ENCODE measurements at places on chromosomes 12 and 14. TPM values are rescaled to one million over a fixed set of nuclear protein-coding genes. Genes with fewer than 3 reads are reported as not detected.

DNA sequence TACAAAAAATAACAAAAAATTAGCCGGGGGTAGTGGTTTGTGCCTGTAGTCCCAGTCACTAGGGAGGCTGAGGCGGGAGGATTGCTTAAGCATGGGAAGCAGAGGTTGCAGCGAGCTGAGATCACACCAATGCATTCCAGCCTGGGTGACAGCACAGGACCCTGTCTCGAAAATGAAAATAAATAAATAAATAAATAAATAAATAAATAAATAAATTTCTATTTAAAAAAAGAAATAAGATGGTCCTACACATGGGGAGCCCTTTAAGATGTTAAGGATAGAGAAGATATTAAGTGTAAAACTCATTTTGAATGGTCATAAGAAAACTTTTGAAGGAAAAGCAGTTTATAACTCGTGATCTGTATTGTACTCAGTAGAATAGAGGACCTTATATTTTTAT lies 8.2 kb upstream of the MRPL42 start:
- H3K4me1 ChIP-seq = no peaks in the 10 kb centered on the region
- H3K27me3 ChIP-seq = no peaks in the 10 kb centered on the region
- H3K27ac ChIP-seq = no peak overlapping the region
- no peaks in the 10 kb centered on the region for H3K36me3 ChIP-seq
- DNase-seq = no peak
- no peak overlapping the region for H3K4me3 ChIP-seq

DNA sequence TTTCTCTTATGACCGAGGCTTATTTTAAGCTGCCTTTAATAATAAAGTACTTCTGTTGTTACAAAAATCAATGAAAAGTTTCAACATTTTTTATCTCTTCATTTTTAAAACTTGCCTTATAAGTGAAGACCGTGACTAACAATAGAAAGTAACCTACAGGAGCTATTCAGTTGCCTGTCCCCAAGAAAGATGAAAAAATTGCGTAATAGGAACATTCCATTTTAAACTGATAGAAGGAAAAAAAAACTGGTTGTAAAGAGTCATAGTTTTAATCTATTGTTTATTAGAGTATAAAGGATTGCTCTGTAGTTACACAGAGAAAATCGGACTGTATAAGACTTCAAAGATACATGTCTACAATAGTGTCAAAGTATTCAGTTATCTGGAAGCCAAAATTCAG lies 83.3 kb downstream of the DAAM1 start:
- peaks cover 21% of the 10 kb centered on the region for H3K4me1 ChIP-seq

The HCAR2 gene
- total RNA-seq = not detected

- H3K4me1 ChIP-seq = no peaks in the 10 kb centered on the region
- no peak overlapping the region for H3K27ac ChIP-seq
- no peak overlapping the region for H3K4me3 ChIP-seq
- DNase-seq = no peak
- H3K27me3 ChIP-seq = no peaks in the 10 kb centered on the region
- H3K36me3 ChIP-seq = no peaks in the 10 kb centered on the region
Observed at GRCh38 chr14:88272390-88273269, 50.4 kb downstream of the KCNK10 start.

DNA sequence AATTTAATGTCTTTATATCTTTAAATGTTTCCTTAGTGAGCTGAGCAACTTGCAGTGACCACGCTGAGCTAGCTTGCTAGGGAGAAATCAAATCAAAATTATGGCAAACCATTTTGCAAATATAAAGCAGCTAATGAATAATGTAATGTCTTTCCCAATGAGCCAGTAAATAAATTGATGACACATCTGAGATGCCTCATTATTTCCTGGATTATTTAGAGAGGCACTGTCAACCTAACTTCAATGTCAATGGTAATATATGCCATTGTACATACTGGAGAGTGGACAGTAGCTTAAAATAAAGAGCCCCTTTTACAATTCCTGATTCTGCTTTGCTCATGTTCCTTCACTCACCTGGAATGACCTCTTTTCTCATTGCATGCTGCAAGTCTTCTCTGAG lies 182.6 kb downstream of the PHLDA1 start:
- no peak overlapping the region for H3K4me3 ChIP-seq
- no peaks in the 10 kb centered on the region for H3K27me3 ChIP-seq
- DNase-seq = no peak
- no peaks in the 10 kb centered on the region for H3K36me3 ChIP-seq

DNA sequence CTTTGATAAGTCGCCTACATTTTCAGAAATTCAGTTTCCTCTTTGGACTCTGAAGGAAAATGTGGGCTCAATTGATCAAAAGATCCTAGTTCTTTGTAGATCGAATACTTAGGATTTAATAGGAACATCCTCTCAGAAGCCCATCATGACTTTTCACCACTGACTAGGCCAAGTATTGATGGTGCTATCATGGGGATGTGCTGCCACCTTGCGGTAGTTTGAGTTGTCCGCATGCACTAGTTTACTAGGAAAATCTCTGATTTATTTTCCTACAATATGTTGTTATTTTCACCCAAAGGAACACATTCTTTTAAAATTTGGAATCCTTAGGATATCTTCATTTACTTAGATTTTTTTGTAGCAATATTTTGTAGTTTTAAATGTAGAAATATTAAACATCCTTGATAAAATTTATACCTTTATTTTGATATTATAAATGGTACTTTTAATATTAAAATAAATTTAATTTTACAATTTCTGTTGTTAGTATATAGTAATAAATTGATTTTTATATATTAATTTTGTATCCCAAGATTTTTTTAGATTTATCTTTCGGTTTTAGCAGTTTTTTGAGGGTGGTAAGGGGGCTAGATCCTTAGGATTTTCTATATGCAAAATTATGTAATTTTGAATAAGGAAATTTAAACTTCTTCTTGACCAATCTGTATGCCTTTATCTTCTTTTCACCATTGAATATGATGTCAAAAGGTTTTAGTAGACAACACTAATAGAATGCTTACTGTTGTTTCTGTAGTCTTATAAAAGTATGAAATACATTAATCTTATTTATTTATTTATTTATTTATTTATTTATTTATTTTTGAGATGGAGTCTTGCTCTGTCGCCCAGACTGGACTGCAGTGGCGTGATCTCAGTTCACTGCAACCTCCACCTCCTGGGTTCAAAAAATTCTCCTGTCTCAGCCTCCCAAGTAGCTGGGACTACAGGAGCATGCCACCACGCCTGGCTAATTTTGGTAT lies 52.9 kb upstream of the OR9K2 start:
- H3K36me3 ChIP-seq = no peaks in the 10 kb centered on the region
- H3K4me1 ChIP-seq = no peaks in the 10 kb centered on the region
- H3K27me3 ChIP-seq = no peaks in the 10 kb centered on the region
- no peak overlapping the region for H3K4me3 ChIP-seq

- no peak for DNase-seq
- no peaks in the 10 kb centered on the region for H3K27me3 ChIP-seq
- H3K36me3 ChIP-seq = peaks cover 19% of the 10 kb centered on the region
- H3K27ac ChIP-seq = no peak overlapping the region
- H3K4me1 ChIP-seq = no peaks in the 10 kb centered on the region
Observed at GRCh38 chr14:102464846-102465341, 44.7 kb downstream of the ANKRD9 start.

DNA sequence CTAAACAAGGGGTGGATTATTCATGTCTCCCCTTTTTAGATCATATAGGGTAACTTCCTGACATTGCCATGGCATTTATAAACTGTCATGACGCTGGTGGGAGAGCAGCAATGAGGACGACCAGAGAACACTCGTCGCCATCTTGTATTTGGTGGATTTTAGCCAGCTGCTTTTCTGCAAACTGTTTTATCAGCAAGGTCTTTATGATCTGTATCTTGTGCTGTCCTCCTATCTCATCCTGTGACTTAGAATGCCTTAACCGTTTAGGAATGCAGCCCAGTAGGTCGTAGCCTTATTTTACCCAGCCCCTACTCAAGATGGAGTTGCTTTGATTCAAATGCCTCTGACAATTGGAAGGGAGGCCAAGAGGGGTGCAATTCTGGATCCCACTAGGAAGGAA lies 5.8 kb upstream of the CCDC63 start:
- no peak overlapping the region for H3K4me3 ChIP-seq
- no peak overlapping the region for H3K27ac ChIP-seq
- no peak for DNase-seq
- H3K4me1 ChIP-seq = no peaks in the 10 kb centered on the region

- no peaks in the 10 kb centered on the region for H3K27me3 ChIP-seq
- H3K27ac ChIP-seq = no peak overlapping the region
- H3K4me1 ChIP-seq = no peaks in the 10 kb centered on the region
- H3K4me3 ChIP-seq = no peak overlapping the region
- no peak for DNase-seq
- H3K36me3 ChIP-seq = no peaks in the 10 kb centered on the region
Observed at GRCh38 chr12:7217475-7218069, 28.1 kb downstream of the PEX5 start.

The RNASE4 gene
- total RNA-seq = 58.9 TPM

The DHRS2 gene
- not detected for total RNA-seq

DNA sequence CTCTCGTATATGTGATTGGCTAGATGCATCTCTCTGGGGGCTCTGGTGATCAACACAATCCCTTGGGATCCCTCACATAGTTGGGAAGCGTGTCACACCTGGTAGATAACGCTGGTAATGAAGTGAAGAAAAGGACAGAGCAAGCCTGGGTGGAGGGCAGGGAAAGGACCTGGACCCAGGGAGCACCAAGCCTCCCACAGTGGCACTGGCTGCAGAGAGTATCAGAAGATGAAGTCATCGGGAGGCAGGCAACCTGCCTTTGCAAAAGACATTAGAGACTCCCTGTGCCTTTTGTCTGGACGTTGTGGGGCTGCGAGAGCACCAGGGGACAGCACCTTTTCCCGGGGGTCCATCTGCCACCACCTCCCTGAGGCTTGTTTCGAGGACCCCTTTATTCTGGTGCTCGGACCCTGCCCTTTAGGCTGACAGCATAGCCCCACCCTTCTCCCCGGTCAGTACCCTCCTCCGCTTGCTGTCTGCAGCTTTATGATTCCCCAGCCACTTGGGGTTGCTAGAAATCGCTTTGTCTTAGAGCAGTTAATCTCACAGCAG lies 116.4 kb downstream of the EML1 start:
- no peak overlapping the region for H3K27ac ChIP-seq
- H3K27me3 ChIP-seq = no peaks in the 10 kb centered on the region
- DNase-seq = no peak
- H3K4me3 ChIP-seq = no peak overlapping the region
- H3K4me1 ChIP-seq = no peaks in the 10 kb centered on the region

GRCh38 chr12:122184517-122184916 lies 1.6 kb downstream of the LRRC43 start:
- H3K27me3 ChIP-seq = no peaks in the 10 kb centered on the region
- no peak overlapping the region for H3K4me3 ChIP-seq
- H3K27ac ChIP-seq = no peak overlapping the region
- H3K36me3 ChIP-seq = no peaks in the 10 kb centered on the region
- peaks cover 4% of the 10 kb centered on the region for H3K4me1 ChIP-seq

The CYP46A1 gene
- 0.54 TPM for total RNA-seq

DNA sequence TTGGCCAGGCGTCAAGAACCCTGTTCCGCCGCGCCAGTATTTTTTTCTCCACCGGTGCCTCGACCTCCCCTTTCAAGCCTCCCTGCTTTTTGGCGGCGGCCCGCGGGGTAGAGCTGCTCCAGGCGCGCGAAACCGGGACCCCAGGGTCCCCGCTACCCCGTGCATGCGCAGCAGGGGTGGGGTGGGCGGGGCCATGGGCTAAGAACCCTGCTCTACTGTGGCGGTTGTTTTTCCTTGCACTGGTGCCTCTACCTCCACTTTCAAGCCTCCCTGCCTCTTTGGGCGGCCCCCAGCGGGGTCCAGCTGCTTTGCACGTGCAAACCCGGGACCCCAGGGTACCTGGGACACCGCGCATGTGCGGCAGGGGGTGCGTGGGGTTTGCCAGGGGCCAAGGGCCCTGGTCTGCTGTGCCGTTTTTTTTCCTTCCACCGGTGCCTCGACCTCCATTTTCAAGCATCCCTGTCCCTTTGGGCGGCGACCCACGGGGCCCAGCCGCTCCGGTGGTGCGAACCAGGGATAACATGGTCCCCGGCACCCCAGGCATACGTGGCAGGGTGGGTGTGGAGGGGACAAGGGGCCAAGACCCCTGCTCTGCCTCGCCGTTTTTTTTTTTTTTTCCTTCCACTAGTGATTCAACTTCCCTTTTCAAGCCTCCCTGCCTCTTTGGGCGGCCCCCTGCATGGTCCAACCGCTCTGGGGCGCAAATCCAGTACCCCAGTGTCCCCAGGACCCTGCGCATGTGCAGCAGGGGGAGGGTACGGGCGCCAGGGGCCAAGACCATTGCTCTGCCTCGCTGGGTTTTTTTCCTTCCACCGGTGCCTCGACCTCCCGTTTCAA lies 326.8 kb downstream of the ALG10 start:
- no peak for DNase-seq
- no peaks in the 10 kb centered on the region for H3K36me3 ChIP-seq
- H3K27ac ChIP-seq = no peak overlapping the region
- no peaks in the 10 kb centered on the region for H3K27me3 ChIP-seq

GRCh38 chr12:111311011-111311410 lies 57.9 kb downstream of the PHETA1 start:
- no peak overlapping the region for H3K4me3 ChIP-seq
- H3K27me3 ChIP-seq = no peaks in the 10 kb centered on the region
- H3K27ac ChIP-seq = no peak overlapping the region
- no peaks in the 10 kb centered on the region for H3K4me1 ChIP-seq
- no peaks in the 10 kb centered on the region for H3K36me3 ChIP-seq

GRCh38 chr12:20549108-20549719 lies 145.9 kb upstream of the SLCO1C1 start:
- H3K4me1 ChIP-seq = no peaks in the 10 kb centered on the region
- H3K27me3 ChIP-seq = no peaks in the 10 kb centered on the region

DNA sequence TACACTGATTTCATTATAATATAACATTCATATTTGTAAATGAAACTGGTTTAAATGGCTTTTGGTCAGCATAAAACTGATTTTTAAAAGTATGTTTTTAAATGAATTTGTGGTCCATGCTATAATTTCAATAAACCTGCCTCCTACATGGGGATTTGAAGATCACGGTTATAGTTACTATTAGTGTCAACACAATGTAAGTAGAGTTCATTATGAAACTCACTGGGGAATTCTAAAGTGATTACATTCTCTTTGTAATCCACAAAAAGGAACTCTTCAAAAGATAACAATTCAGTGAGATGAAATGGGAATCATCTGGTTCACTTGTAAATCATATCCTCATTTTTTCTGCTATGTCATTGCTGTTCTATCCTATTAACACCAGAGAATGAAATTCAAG lies 204.5 kb upstream of the G2E3 start:
- H3K27ac ChIP-seq = no peak overlapping the region
- H3K4me3 ChIP-seq = no peak overlapping the region
- DNase-seq = no peak
- H3K4me1 ChIP-seq = peaks cover 11% of the 10 kb centered on the region
- no peaks in the 10 kb centered on the region for H3K27me3 ChIP-seq

DNA sequence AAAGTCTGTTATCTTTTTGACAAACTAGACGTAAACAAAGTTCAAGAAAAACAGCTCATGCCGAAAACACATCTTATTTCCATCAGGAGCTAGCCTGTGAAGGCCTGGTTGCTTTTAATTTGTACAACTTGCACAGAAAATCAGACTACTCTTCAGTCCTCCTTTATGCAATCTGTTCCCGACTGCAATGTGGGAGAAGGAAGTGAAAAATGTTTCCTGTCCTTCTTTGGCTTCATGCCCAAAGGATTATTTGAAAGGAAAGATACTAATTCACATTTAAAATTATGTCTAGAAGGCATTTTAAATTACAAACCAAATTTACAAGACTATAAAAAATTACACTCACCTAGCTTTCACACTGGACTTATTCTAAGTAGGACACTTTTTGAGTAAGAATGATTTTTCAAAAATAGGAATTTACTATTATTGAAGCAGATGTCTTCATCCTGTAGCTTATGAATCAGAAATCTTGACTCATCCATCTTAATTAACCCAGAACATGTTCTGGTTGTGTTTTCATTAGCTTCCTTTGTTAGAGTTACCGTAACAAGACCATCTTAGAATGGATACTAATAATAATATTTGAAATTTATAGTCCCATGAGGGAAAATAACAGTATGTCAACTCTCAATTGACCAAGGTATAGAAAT lies 272.6 kb downstream of the PRKD1 start:
- H3K4me3 ChIP-seq = no peak overlapping the region
- no peaks in the 10 kb centered on the region for H3K36me3 ChIP-seq
- no peaks in the 10 kb centered on the region for H3K4me1 ChIP-seq

All from thyroid gland (tissue), 4 donors.